ENCODE measurements at places on chromosomes 2 and 18.

GRCh38 chr2:80185091-80185490, 119.5 kb downstream of the LRRTM1 start:
- no peak for DNase-seq

DNA sequence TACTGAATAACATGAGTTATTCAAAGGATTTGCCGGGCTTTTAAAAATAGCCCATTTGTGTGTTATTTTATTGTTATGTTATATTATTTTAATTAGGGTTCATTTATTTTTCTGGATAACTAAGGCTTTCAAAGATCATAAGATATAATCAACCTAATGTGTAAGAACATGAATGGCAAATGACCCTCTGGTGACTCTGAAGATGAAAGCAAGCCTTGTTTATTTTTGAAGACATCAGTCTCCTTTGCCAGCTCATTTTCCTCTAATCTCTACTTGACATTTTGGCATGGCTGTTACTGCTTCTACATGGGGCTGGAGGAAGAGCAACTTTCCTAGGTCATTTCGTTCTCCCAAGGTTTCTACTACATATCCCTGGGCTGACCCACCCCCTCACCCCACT, 10.6 kb downstream of the FAP start:
- DNase-seq: no peak

DNA sequence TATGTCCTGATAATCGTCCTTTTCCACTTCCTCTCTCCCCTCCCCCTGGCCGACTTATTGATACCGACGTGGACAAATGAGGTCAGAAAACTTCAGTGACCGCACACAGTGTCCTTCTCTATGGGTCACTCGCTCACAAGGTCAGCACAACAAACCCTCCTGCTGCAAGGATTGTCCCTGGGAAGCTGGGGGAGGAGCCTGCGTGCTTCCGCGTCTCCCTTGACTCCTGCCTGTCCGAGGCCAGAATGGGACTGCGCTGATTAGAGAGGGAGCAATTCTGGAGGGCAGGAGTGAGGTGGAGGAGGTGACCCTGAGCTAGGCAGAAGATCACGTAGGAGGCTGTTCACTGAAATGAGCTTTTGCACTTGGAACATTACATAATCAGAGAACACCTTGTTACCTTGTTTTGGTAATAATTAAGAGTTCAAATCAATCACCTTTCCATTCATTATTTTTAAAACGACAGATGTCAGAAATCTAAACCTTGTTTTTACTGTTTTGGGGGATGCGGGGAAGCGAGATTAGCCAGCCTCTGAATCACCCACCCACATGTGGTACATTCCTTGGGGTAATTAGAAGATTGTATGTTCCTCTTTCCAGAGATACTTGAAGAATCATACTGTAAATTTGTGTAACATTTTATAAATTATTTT, 70.6 kb downstream of the CTAGE1 start:
- no peak for DNase-seq

DNA sequence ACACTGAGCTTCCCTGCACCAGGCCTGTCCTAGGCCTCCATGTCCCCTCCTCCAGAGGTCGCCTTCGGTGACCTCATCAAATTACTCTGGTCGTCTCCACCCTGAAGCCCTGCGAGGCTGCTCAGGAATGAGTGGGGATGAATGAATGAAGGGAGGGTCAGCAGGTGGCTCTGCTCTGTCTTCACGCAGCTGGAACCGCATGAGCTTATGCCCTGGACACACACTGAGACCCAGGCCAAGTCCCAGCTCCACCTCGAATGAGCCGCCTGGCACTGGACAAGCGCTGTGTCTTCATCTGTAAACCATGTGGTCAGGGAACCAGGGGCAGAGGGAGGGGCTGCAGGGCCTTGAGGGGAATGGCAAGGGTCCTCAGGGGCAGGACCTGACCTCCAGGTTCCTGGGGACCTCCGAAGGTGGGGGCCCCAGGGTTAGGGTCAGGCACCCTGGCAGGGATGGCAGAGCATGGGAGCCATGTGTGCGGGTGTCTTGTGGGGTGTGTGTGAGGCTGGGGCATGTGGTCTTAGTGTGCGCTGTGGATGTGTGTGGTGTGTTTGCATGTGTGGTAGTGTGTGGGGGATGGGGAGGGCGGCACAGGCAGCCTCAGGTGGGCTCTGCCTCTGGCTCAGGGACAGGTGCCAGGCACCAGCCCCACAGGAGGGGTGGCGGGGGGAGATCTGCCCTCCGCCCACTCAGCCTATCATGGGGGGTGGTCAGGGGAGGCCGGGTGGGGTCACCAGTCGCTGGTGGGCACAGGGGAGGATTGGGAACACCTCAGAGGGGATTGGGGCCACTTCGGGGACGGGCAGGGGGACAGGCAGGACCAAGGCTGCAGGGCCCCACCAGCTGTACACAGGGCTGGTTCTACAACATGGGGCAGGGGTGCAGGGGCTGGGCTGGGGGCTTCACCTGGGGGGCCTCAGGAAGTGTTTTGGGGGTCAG, 13.9 kb downstream of the ODC1 start:
- no peak for DNase-seq

- no peak for DNase-seq
These were observed 842.6 kb upstream of the SALL3 start for GRCh38 chr18:78136986-78137385.

DNA sequence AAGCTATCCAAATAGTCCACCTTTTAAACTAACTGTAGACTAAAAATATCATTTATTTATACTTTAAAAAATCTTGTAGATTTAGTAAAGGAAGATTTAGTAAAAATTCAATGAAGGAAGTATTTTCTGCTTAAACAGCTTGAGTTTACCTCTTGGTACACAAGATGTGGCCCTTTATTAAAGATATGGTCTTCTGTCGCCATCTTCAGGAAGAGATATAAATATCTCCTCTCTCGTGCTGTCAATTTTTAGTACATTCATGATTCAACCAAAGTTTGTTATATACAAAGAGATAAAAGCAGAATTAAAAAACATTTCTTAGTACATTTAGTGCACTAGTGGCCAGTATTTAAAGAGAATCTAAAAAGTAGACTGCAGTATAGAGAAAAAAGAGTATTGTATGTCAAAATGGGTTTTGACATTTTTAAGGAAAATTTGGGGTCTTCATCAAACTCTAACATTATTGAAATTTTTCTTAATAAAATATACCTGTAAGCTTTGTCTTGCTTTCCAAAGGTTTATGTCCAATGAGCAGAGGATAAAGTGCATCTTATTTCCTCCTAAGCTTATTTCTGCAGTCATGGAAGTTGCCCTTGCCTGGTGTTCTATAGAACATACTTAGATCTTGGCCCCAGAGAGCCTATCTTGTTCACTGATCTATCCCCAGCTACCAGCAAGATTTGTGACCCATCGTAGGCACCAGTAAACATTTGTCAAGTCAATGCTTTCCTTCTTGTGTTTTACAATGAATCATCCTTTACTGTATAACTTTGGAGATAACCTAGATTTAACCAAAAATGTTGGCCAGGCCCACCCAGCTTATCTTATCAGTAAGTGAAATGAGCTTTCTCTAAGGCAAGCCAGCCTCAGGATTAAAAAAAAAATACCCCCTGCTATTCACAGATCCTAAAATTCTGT, 18.5 kb upstream of the EML6 start:
- DNase-seq: peak; percentile 49

DNA sequence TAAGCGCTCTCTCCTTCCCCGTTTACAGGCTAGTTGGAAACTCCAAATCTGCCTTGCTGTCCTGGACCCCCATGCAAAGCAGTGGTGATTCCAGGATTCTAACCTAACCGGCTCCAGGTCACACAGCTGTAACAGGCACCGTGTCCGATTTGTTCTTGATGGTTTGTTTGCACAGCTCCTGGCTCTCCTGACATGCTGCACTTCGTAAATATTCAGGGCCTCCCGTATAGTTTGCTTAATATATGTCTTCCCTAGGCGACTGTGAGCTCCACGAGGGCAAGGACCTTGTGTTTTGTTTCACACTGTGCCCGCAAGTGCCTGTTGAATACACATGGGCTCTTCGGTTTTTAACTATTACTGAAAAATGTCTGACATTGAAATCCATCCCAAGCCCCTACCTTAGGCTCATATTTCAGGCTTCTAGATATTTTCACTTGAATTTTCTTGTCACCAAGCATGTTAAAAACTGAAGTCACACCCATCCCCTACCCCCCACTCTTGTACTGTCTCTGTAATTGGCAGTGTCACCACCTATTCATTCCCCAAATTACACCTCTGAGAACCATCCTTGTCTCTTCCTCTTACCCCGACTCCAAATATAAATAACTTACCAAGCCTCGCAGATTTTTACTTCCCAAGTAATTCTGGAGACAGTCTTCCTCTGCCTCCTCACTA, 1.0 kb upstream of the PUM2 start:
- no peak for DNase-seq

- no peak for DNase-seq
These were observed 69.4 kb downstream of the CDC42EP3 start for GRCh38 chr2:37602040-37602439.

DNA sequence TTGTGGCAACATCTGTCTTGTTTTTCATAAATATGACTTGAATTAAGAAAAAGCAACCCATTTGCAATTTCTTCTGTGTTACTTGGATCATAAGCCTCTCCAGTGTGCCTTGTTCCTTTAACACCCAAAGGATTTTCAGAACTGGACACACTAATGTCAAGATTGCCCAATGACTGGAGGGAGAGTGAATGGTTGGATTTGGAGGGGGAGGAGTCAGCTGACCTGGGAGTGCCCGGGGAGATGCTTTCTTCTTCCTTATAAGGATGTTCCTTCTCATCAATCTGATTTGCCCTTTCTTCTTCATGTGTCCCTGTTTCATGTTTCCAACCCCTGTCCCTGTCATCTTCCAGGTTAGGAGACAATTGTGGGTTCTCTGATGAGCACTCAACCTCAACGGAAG, 48.8 kb downstream of the ALPK2 start:
- DNase-seq: peak; percentile 30

- DNase-seq: no peak
These were observed 151.5 kb downstream of the INHBB start for GRCh38 chr2:120497261-120497977.

- DNase-seq: peak; percentile 81
These were observed 139.4 kb downstream of the AKAIN1 start for GRCh38 chr18:5057386-5058348.

DNA sequence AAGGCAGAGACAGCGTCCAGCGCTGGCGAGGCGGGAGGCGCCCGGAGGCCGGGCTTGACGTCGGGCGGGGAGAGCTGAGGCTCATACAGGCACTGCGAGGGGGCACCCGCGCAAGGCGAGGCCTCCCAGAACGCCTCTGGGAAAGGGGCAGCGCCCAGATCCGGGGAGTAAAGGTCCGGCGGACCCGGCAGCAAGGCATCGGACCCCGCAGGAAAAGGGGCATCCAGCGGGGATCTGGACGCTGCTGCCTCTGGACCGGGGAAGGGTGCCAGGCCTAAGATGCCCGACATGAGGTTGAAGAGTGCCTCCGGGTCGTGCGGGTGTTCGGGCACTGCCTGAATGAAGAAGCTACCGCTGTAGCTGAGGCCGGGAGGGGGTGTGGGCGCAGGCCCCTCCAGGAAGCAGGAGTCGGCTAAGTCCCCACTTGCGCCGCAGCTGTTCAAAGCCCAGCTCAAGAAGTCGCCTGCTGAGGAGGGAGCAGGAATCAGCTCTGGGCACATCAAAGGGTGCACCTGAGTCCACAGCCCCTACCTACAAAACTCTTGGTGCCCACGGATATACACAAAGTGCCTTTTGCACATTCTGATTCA, 937 bp downstream of the EGR4 start:
- no peak for DNase-seq

- DNase-seq: peak; percentile 70
These were observed 221.8 kb downstream of the FHOD3 start for GRCh38 chr18:36519358-36519757.
